Stimulated activated CD4-positive, alpha-beta T cell treated with anti-CD3 and anti-CD28 coated beads, Interleukin-4, amount 100 ng/mL, for 4 hours (primary cell): ENCODE measurements at places on chromosomes 7 and 10.

- no peak for DNase-seq
Observed at GRCh38 chr10:35011771-35012191, 78.4 kb downstream of the CUL2 start.

- DNase-seq: no peak
Observed at GRCh38 chr7:88344271-88344670, 37.6 kb upstream of the STEAP4 start.

DNA sequence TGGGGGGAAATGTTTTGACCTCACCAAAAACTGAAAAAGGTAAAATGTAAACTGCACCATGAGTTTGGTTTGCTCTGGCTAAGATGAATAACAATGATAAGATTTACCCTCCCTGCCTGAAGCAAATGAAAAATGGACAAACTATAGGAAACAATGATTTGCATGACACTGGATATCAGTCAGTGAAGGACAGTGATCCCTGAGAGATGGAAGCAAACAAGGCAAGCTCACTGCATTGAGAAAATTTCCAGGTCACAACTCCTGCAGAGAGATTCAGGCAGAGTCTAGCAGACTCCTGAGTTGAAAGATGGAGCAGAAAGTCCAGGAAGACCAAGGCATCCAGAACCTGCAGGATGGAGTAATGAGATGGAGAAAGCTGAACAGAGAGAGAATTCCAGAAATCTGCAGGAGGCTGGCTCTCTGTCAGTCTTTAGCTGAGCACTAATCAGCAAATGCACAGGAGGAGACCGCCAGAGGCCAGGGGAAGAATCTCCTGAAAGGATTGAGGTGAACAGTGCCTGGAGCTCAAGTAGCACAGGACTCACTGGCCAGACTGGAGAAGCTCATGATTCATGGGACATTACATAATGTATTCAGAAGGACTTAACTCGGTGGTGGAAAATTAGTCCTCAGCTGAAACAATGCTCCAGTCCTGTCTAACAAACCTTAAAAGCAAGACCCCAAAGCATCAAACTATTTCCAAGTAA, 51.2 kb upstream of the PALS2 start:
- no peak for DNase-seq

- no peak for DNase-seq
Observed at GRCh38 chr10:28575852-28576251, 42.9 kb downstream of the WAC start.

- DNase-seq: no peak
Observed at GRCh38 chr7:54397836-54398612, 144.2 kb upstream of the VSTM2A start.

GRCh38 chr10:29081951-29082685, 206.8 kb upstream of the LYZL1 start:
- no peak for DNase-seq

DNA sequence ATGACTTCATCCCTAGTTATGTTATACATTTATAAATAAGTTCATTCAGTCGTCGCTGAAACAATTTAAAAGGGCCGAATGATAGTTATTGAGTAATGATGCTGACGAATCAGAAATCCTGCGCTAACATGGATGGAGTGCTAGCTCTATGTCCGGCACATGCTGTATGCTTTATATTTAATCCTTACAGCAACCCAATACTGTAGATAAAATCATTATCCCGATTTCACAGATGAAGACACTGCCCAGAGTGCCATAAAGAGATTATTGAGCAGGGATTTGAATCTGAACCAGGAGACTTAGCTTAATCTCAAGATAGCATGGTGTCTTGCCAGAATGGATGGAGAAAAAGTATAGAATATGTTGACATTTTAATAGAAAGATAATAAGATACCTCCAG, 1.1 kb upstream of the ICA1 start:
- DNase-seq: no peak

DNA sequence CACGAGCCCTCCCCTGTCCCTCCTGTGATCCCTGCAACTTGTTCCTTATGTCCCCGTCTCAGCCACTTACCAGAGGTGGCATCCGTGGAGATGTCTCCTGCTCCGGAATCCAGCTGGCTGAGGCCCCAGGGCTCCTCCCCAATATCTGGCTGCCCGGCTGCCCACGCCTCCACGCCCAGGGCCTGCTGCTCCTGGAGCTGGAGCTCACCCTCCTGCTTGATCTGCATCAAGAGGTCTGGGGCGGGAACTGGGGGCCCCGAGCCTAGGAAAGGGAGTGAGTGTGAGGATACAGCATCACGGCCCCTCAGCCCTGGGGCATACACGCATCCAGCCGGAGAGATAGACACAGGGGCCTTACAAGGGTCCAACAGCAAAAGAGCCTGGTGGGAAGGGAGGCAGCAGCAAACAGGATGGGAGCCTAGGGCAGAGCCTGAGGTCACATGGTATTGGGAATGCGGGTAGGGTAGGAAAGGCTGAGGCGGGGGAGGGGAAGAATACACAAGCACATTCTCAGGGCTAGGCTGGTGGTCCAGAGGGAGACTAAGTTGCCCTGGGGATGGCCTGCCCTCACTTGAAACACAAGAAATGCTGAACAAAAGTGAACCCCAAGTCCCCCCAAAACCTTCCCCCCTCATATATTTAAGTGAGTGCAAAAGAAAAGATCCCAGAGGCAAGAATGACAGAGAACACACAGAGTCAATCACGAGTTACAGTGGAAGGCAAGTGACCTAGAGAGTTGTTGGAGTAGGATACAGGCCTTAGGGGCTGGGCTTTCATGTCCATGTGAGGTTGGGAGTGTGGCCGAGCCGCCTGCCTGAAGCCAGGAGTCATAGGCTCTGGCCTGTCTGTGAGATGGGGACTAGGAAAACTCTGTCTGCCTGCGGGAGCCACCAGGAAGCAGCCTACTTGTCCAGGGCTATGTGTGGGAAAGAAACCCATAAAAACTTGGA, 16.9 kb upstream of the ZNF777 start:
- DNase-seq: no peak

DNA sequence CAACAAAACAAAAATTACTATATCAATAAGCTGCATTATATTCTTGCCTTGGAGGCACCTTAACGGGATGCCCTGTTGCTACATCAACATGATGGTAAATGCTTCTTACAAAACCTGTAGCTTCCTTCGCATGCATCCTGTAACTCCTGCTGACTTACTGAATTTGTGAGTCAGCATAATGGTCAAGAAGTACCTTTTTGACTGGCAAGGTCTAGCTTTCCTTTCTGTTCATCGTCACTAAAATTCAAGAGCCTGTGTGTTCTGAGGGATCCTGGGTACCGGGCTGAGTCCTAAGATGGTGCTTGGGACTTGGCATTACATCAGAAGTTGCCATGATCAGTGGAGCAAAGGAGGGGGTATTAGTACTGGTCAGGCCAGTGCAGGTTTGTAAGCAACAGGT, 4.9 kb downstream of the PFKFB3 start:
- no peak for DNase-seq

GRCh38 chr7:90749262-90749661, 153.1 kb downstream of the CDK14 start:
- DNase-seq: no peak

GRCh38 chr10:91597197-91597881, 35.5 kb downstream of the PPP1R3C start:
- DNase-seq: no peak

DNA sequence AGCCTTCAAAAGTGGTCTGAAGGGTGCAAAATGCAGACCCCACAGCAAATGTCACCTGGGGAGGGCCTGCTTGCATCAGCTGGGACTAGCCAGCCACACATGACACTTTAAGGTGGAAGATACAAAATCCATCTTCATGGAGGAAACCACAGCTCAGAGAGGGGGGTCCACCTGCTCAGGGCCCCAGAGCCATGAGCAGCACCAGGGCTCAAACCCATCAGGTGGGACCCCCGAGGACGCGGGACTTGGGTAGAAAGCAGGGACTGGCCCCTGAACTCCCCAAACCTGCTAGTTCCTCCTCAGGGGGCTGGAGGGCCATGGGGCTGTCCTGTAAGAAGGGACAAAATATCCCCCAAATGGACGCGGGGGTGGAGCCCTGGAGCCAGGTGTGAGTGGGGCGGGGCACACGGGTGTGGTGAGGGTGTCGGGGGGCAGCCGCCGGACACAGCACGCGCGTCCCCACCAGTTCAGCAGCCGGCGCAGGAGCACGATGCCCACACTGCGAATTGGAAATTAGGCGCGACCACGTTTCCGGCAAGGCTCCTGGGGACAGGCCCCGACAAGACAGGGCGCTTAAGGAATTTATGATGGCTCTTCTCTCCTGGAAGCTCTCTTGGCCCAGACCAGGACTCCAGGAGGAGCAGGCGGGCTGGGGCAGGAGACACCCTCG, 8.0 kb downstream of the PDGFA start:
- DNase-seq: no peak

DNA sequence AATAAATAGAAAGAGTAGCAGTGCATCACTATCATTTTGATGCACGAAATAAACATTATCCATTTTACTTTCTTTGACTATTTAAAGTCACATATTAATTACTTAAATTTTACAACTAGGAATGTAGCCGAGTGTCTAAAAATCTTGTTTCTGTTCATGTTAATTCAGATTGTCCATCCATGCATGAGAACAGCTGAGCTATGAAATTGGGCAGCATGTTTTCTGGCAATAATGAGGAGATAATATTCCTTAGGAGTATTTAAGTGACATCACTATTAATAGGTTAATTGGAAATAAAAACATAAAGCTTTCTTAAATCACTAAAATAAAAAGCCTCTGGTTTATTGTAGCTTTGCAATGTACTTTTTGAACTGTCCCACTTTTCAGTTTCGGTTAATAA, 293.8 kb downstream of the PHTF2 start:
- DNase-seq: no peak

- DNase-seq: peak; percentile 15
Observed at GRCh38 chr7:106114716-106115383, 2.7 kb upstream of the SYPL1 start.

DNA sequence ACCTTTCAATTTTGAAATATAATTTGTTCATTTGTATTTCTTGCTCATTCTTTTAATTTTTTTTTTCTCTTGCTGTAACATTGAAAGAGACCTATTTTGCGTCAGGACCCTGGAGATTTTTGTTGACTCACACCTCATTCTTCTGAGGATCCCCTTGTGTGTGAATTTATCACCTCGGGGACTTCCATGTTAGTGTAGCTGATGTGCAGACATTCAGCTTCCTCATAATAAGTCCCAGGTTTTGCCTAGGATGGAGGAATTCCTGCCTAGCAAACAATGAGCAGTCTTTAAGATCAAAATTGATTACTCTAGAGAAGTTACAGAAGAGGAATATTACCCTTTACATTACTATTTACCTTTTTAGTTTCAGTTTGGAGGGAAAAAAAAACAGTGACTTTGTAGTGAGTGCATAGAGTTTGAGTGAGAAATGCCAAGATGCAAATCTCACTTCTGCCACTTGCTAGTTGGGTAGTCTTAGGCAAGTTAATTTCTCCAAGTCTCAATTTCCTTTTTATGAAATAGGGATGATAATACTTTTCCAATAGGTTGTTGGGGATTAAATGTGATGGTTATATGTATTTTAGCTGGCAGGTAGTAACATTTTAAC, 14.3 kb downstream of the TES start:
- no peak for DNase-seq

DNA sequence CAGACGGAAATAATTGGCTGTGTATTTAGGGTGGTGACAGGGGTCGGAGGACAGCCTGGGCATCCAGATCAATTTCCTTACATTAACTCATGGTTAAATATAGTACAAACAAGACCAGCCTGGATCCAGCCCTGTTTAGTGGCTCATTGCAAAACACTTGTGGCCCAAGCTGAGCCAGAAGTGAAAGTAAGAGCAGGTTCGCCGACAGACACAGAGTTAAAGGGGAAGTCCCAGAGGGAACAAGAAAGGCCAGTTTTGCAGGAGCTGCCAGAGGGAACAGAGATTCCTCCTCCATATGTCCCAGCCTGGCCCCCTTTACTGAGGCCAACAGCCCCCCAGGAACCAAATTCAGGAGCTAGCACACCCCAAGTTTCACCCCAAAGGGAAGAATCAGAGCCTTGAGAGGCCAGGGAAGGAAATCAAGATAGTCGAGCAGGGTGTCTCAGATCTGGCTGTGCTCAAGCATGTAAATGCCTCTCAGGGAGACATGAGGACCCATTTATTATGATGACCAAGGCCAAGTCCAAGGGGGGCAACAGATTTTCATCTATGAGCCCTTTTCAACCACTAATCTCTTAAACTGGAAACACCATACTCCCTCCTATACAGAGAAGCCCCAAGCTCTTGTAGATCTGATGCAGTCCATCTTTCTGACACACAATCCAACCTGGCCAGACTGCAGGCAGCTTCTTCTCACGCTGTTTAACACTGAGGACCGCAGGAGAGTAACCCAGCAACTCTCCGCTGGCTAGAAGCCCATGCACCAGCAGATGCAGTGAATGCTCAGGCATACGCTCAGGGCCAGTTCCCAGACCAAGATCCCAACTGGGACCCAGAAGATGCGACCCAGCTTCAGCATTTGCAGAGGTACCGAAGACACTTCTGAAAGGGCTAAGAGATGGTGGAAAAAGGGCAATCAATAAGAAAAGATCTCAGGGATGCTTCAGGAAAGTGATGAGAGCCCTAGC, 15.9 kb upstream of the ADCK2 start:
- peak; percentile 13 for DNase-seq

DNA sequence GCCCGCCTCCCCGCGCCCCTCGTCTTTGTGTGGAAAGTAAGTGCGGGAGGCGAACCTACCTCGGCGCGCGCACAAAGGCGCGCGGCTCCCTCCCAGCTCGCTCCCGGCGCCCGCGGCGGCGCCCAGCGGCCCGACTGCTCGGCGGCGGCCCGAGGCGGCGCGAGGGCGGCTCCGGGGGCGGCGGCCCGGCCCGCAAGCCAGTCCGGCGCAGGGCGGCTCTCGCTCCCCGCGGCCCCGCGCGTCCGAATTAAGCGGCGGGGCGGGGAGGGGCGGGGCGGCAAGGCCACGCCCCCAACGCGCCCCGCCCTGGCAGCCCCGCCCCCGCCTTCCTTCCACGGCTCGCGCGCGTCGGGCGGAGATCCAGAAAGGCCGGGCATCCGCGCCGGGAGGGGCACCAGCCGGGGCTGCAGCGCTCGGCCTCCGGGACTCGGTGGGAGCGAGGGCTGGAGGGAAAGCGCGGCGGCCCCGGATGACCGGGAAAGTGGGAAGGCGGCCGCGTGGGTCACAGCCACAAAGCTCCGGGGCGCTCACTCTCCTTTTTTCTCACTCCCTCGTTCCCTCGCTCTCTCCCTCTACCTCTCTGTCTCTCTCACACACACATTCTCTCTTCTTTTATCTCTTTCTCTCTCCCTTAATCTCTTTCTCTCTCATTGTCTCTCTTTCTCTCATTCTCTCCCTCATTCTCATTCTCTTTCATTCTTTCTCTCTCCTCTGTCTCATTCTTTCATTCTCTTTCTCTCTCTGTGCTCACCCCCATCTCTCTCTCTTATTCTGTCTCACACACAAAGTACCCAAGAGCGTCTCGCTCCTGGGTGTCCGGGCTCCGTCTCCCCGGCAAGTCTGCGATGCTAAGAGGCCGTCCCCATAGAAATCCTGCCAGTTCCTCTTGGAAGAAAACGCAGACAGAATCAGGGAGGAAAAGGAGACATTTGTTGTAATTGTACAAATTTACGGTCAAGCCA, 170.2 kb downstream of the FAM107B start:
- DNase-seq: peak; percentile 71

DNA sequence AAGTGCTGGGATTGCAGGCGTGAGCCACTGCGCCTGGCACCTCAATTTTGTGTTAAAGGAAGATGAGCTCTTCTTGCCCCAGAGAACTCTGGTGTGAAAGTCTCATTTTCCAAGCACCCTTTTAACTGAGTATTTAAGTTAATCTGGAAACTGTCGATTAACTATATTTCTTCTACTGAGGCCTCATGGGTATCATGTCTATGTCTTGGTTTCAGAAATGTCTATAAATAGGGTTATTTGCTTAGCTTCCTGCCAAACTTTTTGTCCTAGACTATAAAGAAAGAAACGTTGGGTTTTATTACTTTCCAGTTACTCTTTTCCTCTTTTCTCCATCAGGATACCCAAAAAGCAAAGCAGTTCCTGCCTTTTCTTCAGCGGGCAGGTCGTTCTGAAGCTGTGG, 102.4 kb downstream of the LRRC4 start:
- DNase-seq: no peak
